ENCODE measurements at places on chromosomes 12 and 14. TPM values are rescaled to one million over a fixed set of nuclear protein-coding genes. Genes with fewer than 3 reads are reported as not detected.

DNA sequence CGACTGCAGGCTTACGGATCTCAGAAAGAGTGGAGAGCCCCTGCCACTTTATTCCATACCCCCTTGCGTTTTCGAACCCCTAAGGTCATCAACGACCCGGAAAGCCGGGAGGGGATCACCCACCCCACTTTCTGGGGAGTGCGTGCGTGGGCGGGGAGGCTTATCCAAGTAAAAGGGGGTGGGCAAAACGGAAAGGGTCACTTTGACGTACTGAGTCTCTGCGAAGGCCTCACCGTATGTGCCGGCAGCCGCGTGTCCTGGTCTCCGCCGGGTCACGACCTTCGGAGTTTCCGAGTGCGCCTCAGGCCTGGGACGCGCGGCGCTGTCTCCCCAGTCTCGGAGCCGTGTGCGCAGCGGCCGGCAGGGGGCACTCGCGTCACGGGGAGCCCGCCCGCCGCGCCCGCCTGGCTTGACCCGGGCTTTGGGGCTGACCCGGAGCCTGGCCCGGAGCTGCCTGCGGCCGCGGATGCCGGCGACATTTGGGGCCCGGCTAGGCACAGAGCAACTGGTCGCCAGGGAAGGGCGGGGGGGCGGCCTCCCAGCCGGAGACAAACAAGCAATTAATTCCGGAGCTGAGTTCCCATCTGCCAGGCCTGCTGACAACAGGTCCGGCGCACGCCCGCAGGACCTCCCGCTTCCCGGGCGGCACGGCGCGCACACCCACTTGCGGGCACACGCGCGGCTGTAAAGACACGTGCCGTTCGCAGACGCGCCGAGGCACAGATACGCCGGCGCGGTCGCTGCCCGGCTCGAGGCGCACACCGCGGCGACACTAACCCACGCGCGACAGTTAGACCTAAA is 890 bp upstream of the KIF26A start:
- DNase-seq = no peak

DNA sequence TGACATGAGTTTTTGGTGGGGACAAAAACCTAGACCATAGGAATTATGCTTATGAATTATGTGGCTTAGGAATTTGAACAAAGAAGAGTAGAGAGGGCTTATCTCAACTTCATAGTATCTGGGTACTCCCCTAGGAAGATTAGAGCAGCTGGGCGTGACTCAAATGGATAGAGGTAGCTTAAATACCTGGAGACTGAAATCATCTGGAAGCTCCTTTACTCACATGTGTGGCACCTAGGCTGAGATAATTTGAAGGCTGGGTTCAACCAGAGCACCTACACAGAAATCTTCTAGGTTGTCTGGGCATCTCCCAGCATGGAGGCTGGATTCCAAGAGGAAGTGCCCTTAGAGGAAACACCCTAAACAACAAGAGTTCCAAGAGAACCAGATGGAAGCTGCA is 393.9 kb downstream of the ADAMTS20 start:
- DNase-seq = no peak

The NDRG2 gene
- 209 TPM for total RNA-seq

DNA sequence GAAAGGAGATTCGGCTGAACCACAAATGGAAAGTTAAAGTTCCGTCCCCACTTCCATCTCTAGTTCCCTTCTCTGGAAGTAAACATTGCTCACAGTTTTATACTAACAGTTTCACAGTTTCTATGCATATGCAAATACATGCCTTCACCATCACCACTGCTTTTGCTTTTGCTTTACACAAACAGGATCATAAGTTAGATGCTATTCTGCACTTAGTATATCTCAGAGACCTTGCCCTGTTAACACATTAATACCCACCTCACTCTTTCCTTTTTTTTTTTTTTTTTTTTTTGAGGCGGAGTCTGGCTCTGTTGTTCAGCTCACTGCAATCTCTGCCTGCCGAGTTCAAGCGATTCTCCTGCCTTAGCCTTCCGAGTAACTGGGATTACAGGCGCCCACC is 890 bp downstream of the TEP1 start:
- no peak for DNase-seq

The SRGAP1 gene
- 2.9 TPM for total RNA-seq

DNA sequence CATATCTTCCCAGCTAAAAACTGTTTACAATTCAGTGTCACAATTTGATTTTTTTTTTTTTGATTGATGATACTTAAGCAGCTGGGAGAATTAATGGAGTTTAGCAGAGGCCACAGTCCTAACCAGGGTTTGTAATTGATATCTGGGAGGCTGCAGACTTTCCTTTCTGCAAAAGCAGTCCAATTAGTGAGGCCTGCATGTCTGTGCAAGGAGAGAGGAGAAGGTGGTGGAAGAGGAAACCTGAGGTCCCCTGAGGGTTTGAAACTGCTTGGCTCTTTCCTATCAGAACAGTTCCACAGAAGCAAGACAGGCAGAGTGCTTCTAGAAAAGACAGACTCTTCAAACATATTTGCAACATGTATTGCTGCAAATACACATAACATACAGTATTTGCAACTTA is 160.8 kb upstream of the KRR1 start:
- DNase-seq = no peak

DNA sequence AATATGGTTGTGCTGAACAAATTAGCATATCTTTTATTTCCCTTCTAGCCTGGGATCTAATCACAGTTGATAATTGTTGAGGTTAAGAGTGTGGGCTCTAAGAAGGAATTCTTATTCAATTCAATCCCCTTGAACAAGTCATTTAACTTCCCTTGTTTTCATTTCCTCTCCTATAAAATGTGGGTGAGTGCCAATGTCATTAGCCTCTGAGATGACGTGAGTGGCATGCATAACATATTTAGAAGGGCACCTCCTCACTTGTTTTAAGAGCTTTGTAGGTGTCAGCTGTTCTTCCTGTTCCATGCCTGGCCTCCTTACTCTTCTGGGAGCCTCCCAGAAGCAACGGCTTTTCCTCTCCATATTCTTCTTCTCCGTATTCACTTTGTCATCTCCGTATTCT is 155.4 kb upstream of the NEDD1 start:
- no peak for DNase-seq

The PPP4R4 gene
- total RNA-seq = 0.75 TPM

DNA sequence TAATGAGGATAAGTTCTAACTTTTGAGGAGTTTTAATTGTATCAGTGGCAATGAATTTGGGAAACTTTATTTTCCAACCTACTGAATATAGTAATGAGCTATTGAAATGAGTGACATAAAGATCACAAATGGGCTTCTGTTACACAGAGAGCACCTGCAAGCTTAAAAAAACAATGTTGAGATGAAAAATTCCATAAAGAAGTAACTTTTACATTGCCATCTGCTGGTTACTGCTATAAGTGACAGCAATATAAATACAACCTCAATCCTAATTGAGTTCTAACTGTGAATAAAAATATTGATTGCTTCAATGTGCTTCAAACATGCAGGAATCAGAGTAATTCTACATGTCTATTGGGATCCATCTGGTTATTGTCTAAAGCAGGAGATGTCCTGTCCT is 14.2 kb downstream of the WIF1 start:
- DNase-seq = no peak

DNA sequence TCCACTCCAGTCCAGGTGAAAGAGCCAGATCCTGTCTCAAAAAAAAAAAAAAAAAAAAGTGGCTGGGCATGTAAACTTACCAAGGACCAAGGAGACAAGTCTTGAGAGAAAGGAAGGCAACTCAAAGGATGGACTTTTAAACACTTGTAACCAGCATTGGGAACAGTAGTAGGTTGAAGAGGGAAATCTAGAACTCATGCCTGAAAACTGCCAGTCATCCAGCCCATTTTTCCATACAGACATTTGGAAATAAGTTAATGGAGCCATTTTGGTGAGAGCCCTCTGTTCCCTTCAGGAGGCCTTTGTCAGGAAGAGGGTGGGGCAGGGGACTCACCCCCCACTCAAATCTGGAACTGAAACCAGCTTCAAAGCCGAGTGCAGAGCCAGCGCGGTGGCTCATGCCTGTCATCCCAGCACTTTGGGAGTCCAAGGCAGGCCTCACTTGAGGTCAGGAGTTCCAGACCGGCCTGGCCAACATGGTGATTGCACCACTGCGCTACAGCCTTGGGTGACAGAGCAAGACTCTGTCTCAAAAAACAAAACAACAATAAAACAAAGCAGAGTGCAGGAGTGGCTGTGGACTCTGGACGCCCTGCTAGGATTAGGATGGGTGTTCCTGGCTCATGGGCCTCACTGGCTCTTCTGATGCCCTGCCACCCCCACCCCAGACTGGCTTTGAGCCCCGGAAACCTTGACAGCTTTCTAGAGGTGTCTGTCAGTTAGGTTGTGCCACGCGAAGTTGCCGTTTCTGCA is 1.6 kb upstream of the MLXIP start:
- DNase-seq = no peak

- DNase-seq = no peak
These were observed 1.1 kb downstream of the CLMN start for GRCh38 chr14:95318399-95319311.

GRCh38 chr14:53193193-53193592 is 40.1 kb upstream of the DDHD1 start:
- no peak for DNase-seq

The TMEM106C gene
- 24.1 TPM for total RNA-seq

DNA sequence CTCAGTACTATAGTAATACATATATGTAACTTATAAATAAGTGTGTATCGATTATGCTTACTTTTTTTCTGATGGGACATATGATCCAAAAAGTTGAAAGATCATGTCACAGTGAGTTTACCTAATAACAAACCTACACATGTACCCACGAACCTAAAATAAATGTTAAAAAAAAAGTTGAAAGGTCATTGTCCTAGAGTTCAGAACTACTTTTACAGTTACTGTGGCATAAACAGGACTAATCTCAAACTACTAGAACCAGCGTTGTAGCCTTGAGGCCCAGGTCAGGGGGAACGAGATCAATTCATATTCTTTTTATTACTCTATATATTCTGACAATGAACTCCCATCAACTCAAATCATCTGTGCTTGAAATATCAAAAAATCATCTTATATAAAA is 81.8 kb downstream of the ITPR2 start:
- no peak for DNase-seq

- DNase-seq = no peak
These were observed 260.4 kb downstream of the DPF3 start for GRCh38 chr14:72633551-72633950.

The RAD9B gene
- total RNA-seq = not detected

The THTPA gene
- total RNA-seq = 8.1 TPM

GRCh38 chr12:46701356-46701755 is 124.4 kb downstream of the SLC38A4 start:
- no peak for DNase-seq

- no peak for DNase-seq
These were observed 5.4 kb downstream of the FBXW8 start for GRCh38 chr12:116916122-116916521.

DNA sequence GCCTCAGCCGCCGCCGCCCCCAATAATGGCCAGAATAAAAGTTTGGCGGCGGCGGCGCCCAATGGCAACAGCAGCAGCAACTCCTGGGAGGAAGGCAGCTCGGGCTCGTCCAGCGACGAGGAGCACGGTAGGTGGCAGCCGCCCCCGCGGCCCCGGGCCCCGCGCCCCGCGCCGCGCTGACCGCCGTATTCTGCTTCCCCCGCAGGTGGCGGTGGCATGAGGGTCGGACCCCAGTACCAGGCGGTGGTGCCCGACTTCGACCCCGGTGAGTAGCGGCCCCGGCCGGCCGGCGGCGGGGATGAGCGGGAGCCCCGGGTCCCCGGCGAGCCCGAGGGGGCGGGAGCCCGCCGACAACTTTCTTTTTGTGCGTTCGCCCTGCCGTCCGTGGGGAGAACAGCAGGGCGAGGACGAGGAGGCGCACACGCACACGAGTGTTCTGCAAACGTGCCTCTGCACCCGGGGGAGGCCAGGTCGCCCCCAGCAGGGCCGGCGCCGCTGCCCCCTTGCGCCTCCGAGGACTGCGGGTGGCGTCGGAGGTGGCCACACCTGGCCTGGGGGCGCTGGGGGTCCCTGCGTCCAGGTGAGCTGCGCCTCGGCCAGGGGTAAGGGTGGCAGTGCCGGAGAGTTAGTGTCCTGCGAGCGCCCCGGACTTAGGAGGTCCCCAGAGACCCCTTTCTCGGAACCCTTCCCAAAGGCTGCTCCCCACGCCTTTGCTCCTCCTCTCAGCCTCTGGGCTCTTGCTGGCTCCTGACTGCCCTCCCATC is 794 bp downstream of the RCOR1 start:
- no peak for DNase-seq

The OLR1 gene
- not detected for total RNA-seq

The LRTM2 gene
- total RNA-seq = not detected

The TMEM119 gene
- 4.8 TPM for total RNA-seq

DNA sequence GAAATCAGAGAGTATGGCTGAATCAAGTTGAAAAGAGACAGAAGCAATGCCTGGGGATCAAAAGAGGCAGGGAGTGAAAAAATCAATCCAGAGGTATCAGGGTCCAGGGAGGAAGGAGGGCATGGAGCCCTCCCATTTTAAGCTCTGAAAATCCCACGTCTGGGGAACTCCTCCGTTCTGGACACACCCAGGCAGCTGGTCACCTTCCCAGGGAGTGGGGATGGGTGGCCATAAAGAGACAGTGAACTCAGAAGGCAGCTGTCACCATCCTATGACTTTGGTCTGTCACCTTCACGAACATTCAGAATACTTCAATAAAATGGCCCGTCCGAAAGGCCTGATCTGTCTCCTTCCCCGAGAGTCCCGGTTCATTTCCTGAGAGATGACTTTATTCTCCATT is 71.6 kb downstream of the MAP1LC3B2 start:
- no peak for DNase-seq

The GUCY2C gene
- not detected for total RNA-seq

GRCh38 chr12:115319446-115320040 is 635.6 kb upstream of the TBX3 start:
- DNase-seq = no peak
